Tibial artery (tissue), 4 donors: ENCODE measurements at places on chromosomes 13 and 19.

- DNase-seq, result no peak
These were observed 81.9 kb downstream of the ZNF726 start for GRCh38 chr19:23996549-23996948.

GRCh38 chr13:46605825-46606554, 53.0 kb downstream of the LRCH1 start:
- DNase-seq, result no peak

DNA sequence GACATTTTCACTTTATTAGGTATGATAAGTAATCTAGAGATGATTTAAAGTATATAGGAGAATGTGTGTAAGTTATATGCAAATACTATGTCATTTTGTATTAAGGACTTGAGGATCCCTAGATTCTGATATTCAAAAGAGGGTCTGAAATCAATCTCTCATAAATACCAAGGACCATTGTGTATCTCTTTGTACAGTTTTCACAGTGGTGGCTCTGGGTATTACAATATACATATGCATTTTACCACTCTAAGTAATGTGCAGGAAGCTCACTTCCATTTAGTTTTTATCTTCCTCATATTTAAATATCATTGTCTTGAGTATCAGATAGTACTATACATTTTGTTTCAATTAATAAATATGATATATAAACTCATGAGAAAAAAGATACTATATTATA, 862.6 kb upstream of the PCDH20 start:
- no peak for DNase-seq

GRCh38 chr13:42485272-42485671, 88.7 kb upstream of the TNFSF11 start:
- no peak for DNase-seq

- DNase-seq, result peak; percentile 30
These were observed 13.2 kb upstream of the LHFPL6 start for GRCh38 chr13:39616087-39616694.

GRCh38 chr13:108409730-108410129, 140.2 kb downstream of the TNFSF13B start:
- no peak for DNase-seq

DNA sequence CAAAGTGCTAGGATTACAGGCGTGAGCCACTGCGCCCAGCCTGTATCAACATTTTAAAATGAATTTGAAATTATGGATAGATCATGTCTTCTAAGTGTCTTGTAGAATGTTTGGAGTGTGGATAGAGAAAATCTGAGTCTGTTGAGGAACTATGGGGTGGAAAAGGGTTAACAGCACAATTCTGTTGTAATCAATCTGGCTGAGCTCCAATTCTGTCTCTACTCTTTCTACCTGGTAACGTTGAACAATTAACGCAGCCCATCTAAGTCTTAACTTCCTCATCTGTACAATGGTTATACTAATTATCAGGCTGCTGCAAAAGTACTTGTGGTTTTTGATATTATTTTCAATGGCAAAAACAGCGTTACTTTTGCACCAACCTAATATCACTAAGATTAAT, 4.1 kb downstream of the FPR2 start:
- DNase-seq, result no peak

GRCh38 chr13:42114912-42115311, 66.5 kb downstream of the DGKH start:
- no peak for DNase-seq

- DNase-seq, result no peak
These were observed 12.1 kb upstream of the LGALS14 start for GRCh38 chr19:39692166-39692565.

DNA sequence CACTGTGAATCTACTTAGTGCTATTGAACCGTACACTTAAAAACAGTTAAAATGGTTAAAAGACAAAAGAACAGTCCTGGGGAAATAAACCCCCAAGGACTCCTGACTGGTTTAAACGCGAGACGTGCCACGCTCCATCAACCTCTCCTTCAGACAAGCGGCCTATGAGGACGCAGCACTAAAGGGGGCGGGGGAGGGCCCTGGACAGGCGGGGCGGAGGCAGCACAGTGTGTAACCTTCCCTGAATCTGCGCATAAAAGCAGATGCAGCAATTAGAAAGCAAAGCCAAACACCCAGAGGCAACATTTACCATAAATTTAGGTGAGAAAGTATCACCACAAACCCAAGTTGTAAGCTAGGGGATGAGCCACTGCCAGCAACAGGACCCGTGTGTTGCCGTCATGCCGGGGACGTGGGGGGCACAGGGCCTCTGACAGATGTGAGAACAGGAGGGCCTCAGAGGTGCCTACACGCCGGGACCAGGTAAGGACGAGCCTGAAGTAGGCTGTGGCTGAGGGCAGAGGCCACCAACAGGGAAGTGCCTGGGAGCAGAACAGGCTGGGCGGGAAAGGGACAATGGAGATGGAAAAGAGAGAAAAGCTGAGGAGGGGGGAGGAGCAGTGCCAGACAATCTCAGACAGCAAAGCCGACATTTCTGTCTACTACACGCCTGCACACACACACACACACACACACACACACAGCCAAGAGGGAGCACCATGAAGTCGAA, 15.3 kb upstream of the ADPRHL1 start:
- no peak for DNase-seq

DNA sequence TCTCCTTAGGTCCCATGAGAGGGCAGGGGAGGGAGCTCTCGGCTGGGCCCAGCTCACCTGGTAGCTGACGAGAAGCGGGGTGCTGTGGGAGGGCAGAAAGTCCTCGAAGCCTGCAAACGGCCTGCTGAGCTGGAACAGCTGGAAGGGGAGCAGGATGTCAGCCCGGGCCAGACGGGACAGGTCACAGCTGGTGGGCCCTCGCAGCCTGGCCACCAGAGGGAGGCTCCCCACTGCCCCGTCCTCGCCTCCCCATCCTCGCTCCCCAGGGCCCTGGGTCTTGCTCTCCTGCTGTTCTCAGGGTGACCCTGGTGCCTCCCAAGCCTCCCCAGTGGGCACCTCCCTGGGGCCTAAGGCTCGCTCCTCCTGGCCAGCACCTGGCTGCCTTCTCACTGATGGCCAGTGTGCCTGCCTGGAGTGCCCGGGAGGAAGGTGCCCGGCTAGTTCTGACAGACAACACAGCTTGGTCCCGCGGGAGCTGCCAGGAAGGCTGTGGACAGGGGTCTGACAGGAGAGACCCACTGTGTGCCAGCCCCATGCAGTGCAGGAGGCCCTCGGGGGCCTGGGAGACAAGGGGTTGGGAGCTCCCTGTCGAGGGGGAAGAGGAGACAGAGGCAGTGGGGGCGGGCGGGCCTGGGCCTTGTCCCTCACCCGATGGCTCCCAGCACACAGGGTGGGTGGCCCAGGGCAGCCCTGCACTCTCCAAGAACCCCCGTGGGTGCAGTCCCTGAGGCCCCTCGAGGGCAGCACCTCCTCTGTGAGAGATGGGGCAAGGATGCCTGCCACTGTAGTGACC, 20.3 kb downstream of the GPX4 start:
- no peak for DNase-seq

DNA sequence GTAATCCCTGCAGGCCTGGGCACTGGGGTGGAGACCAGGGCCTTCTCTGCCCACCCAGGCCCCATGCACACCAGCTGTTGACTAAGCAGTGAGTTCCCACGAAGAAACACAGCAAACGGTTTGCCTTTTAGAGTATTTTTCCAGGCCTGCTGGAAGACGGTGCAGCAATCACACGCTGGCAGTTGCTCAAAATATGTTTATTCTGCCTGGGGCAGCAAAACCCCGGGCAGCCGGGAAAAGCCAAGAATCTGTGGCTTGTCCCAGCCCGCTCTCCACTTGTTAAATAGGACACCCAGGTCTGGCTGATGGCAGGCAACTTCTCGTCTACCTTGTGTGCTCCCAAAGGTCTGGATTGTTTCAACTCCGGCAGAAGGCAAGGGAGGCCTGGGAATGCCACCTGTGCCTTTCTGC, 40.8 kb downstream of the GGACT start:
- peak; percentile 68 for DNase-seq

DNA sequence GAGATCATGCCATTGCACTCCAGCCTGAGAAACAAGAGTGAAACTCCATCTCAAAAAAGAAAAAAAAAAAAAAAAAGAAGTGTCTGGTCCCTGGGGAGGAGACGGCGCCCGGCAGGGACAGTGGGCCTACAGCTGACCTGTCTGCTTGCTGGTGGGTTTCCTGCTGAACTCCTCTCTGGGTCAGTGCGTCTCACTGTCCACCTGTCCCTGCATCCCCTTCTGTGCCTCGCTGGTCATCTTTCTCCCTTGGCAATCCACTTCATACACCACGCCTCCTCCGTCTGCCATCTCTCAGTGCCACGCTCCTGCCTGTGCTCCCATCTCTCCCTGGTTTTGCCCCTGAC, 63.4 kb downstream of the ACSBG2 start:
- DNase-seq, result no peak

- no peak for DNase-seq
These were observed 630.3 kb downstream of the GPC5 start for GRCh38 chr13:92028695-92029094.

- DNase-seq, result no peak
These were observed 277.2 kb downstream of the SUCLA2 start for GRCh38 chr13:47723898-47724297.

GRCh38 chr19:54420383-54421168, 5.3 kb downstream of the TTYH1 start:
- DNase-seq, result no peak
